ENCODE measurements at places on chromosomes 11 and 22. TPM values are rescaled to one million over a fixed set of nuclear protein-coding genes. Genes with fewer than 3 reads are reported as not detected.

PDE3B gene
- 31.7 TPM for total RNA-seq

APOL4 gene
- 2.3 TPM for total RNA-seq

GVQW3 gene
- 1.3 TPM for total RNA-seq

SAA4 gene
- 84.9 TPM for total RNA-seq

NOX4 gene
- total RNA-seq, result 0.19 TPM

NFAM1 gene
- total RNA-seq, result 3.8 TPM

NUP98 gene
- 75.0 TPM for total RNA-seq

MTFP1 gene
- total RNA-seq, result 9.5 TPM

RTN4R gene
- total RNA-seq, result 1.1 TPM

KDM2A gene
- total RNA-seq, result 25.2 TPM

NLRP10 gene
- not detected for total RNA-seq

ESAM gene
- total RNA-seq, result 4.0 TPM

MYO7A gene
- 33.6 TPM for total RNA-seq

CALCA gene
- total RNA-seq, result 0.33 TPM

NXPE2 gene
- total RNA-seq, result not detected

SPINDOC gene
- total RNA-seq, result 3.2 TPM

PTGDR2 gene
- total RNA-seq, result 7.1 TPM

CD3D gene
- 1.2 TPM for total RNA-seq

KREMEN1 gene
- 5.4 TPM for total RNA-seq

OSBP2 gene
- total RNA-seq, result 192 TPM

ROBO3 gene
- 1.2 TPM for total RNA-seq

CNGA4 gene
- total RNA-seq, result not detected

TRPC6 gene
- total RNA-seq, result 0.17 TPM

CCDC89 gene
- total RNA-seq, result 1.0 TPM

CNTN5 gene
- total RNA-seq, result 0.05 TPM

OR10A2 gene
- total RNA-seq, result not detected

LRRN4CL gene
- total RNA-seq, result 0.08 TPM

TRIM51 gene
- not detected for total RNA-seq

GSTT4 gene
- total RNA-seq, result not detected

MS4A3 gene
- 0.08 TPM for total RNA-seq

Data from liver (tissue), 10 donors.